ENCODE measurements at places on chromosomes 1 and 21. TPM values are rescaled to one million over a fixed set of nuclear protein-coding genes. Genes with fewer than 3 reads are reported as not detected.

Gene S100A5
- total RNA-seq = not detected

Gene TEX38
- 0.16 TPM for total RNA-seq

Gene CHI3L2
- total RNA-seq = 5.7 TPM

Gene CFAP126
- total RNA-seq = not detected

Gene CERS2
- 268 TPM for total RNA-seq

Gene CCDC30
- 1.8 TPM for total RNA-seq
